ENCODE measurements at places on chromosomes 7 and 10. TPM values are rescaled to one million over a fixed set of nuclear protein-coding genes. Genes with fewer than 3 reads are reported as not detected.
A peak's percentile ranks its signal among the peaks of the same experiment; 100 is the strongest.

COL17A1 gene
- under 0.01 TPM for total RNA-seq

CHCHD3 gene
- 94.0 TPM for total RNA-seq

CYP26C1 gene
- total RNA-seq, result under 0.01 TPM

CAV1 gene
- total RNA-seq, result 174 TPM

GBX1 gene
- total RNA-seq, result not detected

LRRC18 gene
- 0.66 TPM for total RNA-seq

RELN gene
- total RNA-seq, result 0.33 TPM

VAX1 gene
- not detected for total RNA-seq

LEP gene
- 2.8 TPM for total RNA-seq

- H3K36me3 ChIP-seq, result no peaks in the 10 kb centered on the region
- no peaks in the 10 kb centered on the region for H3K27me3 ChIP-seq
- no peak overlapping the region for H3K4me3 ChIP-seq
Measured at GRCh38 chr10:75754096-75754831, 322.8 kb downstream of the LRMDA start.

GRCh38 chr7:93350338-93350737, 118.2 kb downstream of the VPS50 start:
- no peaks in the 10 kb centered on the region for H3K36me3 ChIP-seq
- H3K27ac ChIP-seq, result no peak overlapping the region
- H3K4me1 ChIP-seq, result no peaks in the 10 kb centered on the region
- DNase-seq, result no peak

DNA sequence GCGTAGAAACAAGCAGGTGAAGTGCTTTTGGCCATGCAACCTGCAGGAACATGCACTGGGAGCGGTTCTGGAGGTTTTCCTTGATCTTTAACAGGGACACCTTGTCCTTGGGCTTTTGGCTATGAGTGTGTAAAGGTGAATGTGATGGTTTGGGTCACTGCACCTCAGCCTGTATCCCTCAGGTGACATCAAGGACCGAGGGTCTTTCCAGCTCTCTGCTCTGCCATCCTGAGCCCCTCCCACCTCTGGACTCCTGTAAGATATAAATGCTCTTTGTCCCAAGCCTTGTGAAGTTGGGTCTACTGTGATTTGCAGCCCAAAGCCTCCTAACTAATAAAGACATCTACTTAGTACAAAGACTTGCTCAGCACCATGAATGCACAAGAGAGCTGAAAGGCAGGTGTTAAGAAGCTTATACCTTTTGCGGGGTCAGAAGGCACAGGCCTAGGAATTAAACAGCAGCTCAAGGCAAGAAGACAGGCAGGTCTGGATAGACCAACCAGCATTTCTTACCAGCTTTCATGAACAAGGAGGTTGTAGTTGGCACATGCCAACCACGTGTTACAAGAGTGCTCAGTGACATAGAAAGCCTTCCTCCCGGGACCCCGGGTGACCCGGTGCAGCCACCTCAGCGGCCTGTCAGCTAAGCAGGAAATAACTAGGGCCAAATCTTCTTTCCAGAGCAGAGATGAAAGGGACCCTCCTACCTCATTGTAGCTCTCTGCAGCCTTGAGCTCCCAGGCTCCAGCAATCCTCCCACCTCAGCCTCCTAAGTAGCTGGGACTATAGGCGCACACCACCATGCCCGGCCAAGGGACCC, 89.9 kb downstream of the CARD11 start:
- no peaks in the 10 kb centered on the region for H3K27me3 ChIP-seq
- no peaks in the 10 kb centered on the region for H3K4me1 ChIP-seq
- DNase-seq, result no peak
- H3K4me3 ChIP-seq, result no peak overlapping the region
- no peak overlapping the region for H3K27ac ChIP-seq

GRCh38 chr10:75657351-75657750, 225.9 kb downstream of the LRMDA start:
- no peak overlapping the region for H3K27ac ChIP-seq
- no peaks in the 10 kb centered on the region for H3K4me1 ChIP-seq
- H3K36me3 ChIP-seq, result no peaks in the 10 kb centered on the region

DNA sequence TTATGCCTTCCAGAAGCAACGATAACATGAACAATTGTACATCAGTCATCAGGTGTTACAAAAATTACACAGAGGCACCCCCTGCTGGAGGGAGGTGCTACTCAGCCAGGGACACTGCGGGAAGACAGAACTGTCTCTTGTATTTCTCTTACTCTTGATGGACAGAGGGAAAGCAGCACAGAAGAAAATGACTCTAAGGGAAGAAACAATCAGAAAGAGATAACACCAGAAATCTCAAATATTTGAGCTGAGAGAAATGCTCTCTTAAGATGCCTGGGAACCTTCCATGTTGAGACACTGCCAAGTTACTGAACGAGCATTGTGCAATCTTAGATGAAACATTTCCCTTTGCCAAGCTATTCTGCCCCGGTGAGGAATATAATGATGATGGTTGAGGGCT, 227.6 kb upstream of the NPSR1 start:
- H3K4me3 ChIP-seq, result no peak overlapping the region
- no peaks in the 10 kb centered on the region for H3K36me3 ChIP-seq
- H3K27ac ChIP-seq, result no peak overlapping the region
- DNase-seq, result peak; percentile 48
- no peaks in the 10 kb centered on the region for H3K4me1 ChIP-seq

GRCh38 chr7:34471844-34472243, 186.2 kb upstream of the NPSR1 start:
- DNase-seq, result no peak
- no peak overlapping the region for H3K27ac ChIP-seq
- H3K4me3 ChIP-seq, result no peak overlapping the region
- H3K36me3 ChIP-seq, result no peaks in the 10 kb centered on the region
- no peaks in the 10 kb centered on the region for H3K27me3 ChIP-seq

- no peaks in the 10 kb centered on the region for H3K27me3 ChIP-seq
- H3K4me3 ChIP-seq, result no peak overlapping the region
- H3K36me3 ChIP-seq, result no peaks in the 10 kb centered on the region
- peak; percentile 99 for DNase-seq
- H3K27ac ChIP-seq, result peak overlapping the region; percentile 72
Measured at GRCh38 chr7:2175514-2175913, 57.2 kb downstream of the MAD1L1 start.

DNA sequence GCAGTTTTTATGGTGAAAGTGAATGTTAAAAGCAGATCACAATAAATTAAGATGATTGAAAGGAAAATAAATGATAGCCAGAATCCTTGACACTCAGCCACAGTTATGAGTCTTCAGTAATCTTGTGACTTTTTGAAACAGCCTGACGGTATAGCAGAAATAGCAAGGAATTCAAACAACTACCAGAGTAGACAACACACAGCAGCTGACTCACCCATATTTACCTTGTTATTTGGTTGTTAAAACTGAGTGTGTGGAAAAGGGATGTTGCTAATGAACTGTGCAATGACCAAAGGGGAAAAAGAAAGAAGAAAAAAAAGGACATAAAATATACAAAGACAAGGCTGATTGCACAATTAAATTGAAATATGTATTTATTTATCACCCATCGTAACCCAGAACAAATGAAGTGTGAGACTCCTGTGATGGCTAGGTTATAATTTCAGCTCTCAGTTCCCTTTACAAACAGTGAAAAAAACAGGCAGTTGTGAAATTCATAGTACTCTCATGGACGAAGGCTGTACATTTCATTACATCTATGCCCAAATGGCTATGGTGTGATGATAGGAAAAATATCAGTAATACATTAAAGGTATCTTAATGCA, 1023.0 kb upstream of the SORCS1 start:
- no peaks in the 10 kb centered on the region for H3K36me3 ChIP-seq
- no peak overlapping the region for H3K27ac ChIP-seq
- H3K4me1 ChIP-seq, result no peaks in the 10 kb centered on the region
- no peak for DNase-seq

All from fibroblast of lung (primary cell).